ENCODE measurements at places on chromosomes 3 and 15.
A peak's percentile ranks its signal among the peaks of the same experiment; 100 is the strongest.

DNA sequence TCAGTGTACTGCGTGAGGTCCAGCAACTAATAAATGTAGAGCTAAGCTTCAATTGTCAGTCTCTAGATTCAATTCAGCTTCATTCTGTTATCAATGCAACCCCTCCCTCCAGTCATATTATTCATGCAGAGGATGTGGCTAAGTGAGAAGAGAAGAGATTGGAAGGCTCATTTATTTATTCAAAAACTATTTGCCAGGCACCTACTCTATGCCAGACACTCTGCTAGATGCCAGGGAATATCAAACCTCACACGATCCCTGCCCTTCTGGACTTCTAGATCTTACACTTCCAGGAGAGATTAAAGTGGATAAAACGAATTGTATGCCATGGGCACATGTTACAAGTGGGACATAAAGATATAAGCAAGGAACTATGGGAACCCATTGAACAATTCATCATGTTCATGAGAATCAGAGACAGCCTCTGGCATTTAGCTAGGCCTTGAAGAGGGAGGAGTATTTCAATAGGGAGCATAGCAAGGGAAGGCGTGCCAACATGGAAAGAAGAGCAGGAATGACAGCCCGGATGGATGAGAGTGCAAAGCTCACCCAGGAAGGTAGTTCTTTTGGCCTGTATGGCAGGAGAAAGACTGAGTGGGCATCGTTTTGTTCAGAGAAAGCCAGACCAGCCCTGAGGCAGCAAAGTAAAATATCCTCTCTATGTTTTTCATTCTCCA is 75.4 kb downstream of the FGF12 start:
- DNase-seq, result no peak

DNA sequence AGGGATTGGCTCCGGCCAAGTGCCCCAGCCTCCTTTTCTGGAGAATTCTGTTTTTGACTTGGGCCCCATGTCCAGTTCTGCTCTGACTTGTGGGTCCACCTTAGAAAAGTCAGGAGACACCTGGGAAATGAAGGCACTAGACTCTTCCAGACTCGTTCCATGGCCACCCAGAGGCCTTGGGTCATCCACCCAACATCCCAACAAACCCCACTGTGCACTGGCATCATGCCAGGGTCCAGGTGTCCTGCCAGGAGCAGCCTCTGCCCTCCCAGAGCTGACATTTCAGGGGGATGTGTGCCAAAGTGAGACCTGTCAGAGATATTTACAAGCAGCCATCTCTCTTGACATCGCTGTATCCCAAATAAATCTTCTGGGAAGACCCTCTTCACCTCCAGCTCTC is 13.2 kb downstream of the SPATA12 start:
- DNase-seq, result no peak

- DNase-seq, result no peak
Measured at GRCh38 chr15:22872936-22873701, 34.7 kb downstream of the NIPA2 start.

DNA sequence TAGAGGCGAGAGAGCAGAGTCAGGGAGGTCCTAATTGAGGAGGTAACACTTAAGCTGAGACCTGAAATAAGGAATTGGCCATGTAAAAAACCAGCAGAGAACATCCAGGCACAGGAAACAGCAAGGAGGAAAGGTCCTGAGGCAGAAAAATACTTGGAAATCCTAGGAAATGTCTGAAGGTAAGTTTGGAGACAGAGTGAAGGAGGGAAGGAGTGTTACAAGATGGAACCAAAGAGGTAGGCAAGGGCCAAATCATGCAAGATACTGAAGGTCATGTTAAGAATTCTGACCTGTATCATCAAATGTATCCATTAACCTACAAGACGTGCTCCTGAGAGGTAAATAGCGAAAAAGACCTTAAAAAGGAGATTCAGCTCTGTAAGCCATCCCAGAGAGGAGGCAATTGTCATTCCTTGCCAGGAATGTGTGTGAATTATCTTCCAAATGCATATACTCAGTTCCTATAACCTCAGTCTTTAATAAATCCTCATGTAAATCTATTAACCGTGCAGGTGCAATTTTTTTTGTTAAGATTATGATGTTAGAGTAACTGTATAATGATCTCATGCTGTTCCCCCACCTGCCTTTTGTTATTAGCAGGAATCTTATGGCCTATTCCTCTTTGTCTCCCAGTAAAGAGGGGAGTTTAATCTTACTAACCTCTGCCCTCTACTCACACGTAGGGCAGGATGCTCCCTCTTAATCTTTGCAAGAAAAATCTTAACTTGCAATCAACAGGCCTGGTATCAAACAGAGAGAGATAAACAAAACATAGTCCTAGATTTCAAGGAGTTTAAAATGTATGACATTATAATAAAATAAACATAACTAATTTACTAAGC is 166.9 kb downstream of the ULK4 start:
- DNase-seq, result no peak

DNA sequence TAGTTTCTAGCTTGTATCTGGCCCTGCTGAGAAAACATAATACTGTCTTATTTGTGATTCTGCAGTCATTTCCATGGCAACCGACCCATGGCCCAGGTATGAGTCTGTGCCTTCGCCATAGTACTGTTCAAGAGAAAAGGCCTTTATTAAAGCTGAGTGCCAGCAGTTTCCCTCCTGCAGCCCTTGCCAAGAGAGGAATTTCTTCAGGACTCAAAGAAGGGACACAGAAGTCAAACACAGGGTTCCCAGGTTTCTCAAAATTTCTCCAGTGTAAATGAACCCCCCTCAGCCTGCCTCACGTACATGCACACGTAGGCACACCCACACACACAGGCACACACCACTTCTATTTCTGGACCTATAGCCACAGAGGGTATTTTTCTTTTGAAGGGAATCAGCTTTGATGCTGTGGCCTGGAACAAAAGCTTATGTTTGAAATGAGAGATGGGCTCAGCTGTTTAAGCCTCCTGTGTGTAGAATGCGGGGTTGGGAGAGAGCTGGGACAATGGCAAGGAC is 269.2 kb downstream of the PDCD6IP start:
- DNase-seq, result no peak

DNA sequence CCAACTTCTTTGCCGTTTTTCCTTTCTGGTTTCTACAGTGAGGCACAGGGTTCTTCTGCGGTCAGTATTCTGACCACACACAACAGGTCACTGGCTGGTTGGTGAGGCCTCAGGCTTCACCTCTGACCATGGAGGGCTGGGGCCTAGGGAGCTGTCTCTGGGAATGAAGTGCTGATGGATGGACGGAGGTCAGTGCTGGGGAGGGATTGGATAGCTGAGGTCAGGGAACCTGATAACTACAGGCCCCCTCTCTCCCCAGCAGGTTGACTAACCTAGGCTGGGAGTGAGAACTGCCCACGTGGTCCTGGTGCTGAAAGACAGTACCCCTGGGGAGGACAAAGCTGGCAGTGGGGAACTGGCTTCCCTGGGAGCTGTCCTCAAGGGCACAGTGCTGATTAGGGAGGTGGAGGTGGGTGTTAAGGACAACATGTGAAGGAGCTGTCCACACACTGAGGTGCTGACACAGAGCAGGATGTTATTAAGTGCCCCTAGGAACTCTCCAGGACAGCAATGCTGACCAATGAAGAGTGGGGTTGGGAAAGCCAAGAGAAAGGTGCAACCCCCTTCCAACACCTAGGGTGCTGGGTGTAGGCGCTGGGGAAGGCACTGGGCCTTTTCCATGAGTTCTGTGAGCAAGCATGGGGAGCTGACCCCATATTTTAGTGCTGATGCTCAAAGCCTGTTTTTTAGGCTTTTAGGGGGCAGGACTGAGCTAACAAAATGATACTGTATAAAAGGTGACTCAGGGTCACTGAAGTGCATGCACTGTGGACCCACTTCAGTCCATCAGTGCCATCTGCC is 45.2 kb downstream of the ATP2B2 start:
- peak; percentile 23 for DNase-seq
